ENCODE measurements at places on chromosomes 12 and 14.
A peak's percentile ranks its signal among the peaks of the same experiment; 100 is the strongest.

DNA sequence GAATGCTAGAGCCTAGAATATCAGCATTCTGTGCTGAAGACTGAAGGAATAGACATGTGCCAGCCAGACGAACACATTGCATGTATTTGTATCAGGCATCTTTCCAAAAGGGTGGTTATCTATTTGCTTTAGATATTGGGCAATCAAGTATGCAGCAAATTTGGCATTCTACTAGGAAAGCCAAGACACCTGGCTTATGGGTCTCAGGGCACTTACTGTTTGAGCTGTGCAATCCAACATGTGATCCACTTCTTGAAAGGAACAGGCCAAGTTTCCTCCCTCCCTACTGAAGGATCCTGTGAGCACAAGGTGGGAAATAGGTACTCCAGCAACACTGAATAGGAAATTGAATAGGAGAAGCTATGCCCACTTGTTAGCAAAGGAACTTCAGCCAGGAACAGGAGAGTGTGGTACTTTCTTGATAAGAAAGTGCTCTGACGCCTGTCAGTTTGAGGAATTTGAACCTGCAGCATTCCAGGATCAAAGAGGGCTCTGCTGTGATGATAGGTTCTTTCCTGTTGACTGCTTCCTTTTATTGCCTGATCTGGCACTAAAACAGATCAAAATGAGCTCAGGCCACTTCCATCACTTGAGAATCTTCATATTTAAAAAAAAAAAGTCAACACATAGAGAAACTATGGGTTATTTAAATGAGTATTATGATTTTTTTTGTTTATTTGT, 20.6 kb downstream of the OR6S1 start:
- no peak for DNase-seq

DNA sequence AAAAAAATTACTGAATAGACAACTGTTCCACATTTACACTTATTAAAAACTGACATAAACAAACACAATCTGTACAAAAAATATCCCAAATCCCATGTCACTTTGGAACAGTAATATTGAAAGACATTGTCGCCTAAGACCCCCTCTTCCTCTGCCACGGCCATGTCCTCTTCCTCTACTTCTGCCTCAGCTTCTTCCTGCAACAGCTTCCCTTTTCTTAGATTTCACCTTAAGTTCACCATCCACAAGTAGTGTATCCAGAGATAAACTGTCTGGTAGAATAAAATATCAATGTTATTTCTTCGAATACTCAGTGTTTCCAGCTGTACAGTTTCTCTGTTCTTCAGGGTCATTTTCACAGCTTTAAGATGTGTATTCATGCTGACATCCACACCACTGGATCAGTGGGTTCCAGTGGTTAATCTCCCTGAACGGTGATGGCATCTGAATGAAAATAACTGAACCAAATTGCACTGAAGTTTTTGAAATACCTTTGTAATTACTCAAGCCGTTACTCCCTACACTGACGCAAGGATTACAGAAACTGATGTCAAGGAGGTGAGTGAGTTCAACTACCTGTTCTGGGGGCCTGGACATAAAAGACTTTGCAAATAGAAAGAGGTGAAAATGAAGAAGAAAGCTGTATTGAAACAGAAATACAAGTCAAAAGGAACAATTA, 208.5 kb downstream of the C12orf50 start:
- DNase-seq = no peak

DNA sequence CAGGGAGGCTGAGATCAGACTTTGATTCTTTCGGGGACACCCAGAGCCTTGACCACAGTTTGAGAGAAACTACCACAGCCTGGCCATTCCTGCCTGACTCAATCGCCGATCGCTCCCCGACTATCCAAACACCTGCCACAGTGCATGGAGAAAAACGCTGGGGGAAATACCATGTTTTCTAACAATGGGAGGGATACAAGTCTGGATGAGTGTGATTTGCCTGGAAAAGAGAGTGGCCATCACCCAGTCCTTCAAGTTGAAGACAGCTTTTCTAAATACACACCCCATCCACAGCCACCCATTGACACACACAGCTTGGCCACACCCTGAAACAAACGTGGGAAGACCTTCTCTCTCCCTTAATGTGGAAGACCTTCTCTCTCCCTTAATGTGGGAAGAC, 6.7 kb upstream of the VASH1 start:
- no peak for DNase-seq

DNA sequence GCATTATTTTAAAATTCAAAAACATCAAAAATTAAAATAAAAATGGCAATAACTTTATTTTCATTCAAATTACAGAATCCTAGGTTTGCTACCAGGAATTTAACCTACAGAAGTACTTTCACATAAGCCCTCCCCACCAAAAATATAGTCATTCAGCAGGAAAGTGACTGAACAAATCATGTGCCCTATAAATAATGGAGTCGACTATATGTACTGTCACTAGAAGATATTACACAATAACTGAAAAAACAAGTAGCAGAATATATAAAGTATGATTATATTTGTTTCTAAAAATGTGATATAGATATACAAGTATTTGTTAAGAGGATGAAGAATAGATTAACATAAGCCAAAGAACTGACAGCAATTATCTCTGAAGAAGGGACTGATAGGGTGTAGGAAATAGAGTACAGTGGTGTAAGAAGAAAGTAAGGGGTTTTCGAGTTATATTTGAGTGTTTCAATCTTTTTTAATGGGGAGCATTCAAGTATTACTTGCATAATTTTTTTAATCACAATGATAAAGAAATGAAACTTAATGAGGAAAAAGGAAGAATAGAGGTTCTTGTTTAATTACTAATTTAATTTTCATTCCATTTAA, 7.9 kb downstream of the C2CD5 start:
- DNase-seq = no peak

GRCh38 chr12:88896958-88897357, 316.7 kb upstream of the KITLG start:
- no peak for DNase-seq

GRCh38 chr12:131177599-131177998, 223.9 kb downstream of the ADGRD1 start:
- DNase-seq = no peak

- no peak for DNase-seq
Measured at GRCh38 chr12:118611295-118611694, 234.9 kb downstream of the SUDS3 start.

GRCh38 chr14:68916358-68916941, 62.7 kb downstream of the ACTN1 start:
- no peak for DNase-seq

- DNase-seq = no peak
Measured at GRCh38 chr14:105166571-105167302, 1.8 kb downstream of the JAG2 start.

- DNase-seq = no peak
Measured at GRCh38 chr14:74238974-74239847, at the start of gene VSX2. TSS of gene VSX2 (plus strand) at chr14:74239449. CDS start at chr14:74239562, 113 bp downstream.

DNA sequence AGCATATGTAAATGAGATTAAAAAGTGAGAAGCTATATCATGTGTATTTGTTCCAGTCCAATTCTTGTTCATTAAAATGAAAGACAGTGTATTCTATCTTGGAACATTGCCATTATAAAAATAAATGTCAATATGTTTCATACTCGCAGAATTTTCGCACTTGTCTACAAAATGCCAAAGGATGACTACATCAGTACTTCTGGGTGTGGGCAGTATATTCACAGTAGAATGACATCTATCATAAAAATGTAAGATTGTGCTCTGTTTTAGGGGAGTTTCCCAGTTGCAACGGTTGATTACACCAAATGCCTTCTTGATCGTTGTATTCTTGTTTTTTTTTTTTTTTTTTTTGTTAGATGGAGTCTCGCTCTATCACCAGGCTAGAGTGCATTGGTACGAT, 292.3 kb upstream of the E2F7 start:
- no peak for DNase-seq

DNA sequence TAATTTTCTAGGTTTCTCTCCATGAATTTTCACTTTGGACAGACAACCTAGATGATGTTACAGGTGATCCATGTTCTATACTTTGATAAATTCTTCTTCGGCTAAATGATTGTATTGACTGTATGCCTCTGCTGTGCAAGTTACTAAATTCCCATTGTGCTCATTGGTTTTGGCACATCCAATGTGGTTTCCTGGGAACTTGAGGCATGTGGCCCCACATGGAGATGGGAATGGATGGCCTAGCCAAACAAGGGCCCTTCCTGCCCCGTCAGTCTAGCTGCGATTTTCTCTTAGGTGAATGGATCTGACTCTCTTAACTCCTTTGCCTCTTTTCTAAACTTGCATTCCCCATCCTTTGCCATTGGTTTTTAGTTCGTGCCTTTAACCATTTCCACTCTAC, 186.2 kb downstream of the PELI2 start:
- no peak for DNase-seq

DNA sequence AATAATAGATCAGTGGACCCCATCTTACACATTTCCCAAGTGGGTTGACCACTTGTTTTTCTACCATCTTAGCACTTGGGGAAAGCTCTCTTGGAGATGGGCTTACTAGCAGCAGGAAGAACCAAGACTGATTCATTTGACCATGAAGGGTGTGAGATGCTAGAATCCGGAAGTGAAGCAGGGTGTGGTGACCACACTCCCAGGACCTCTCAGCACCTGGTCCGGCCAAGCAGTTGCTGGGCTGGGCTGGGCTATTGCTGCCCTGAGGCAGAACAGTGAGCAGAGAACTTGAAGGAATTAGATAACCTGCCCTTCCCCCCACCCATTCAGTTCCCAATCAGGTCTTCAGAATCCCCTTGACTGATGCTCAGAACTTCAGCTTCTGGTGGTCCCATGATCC, 24.4 kb downstream of the ADCY6 start:
- no peak for DNase-seq

- no peak for DNase-seq
Measured at GRCh38 chr14:90560558-90560957, 163.7 kb downstream of the CALM1 start.

- DNase-seq = no peak
Measured at GRCh38 chr12:78156751-78157150, 326.1 kb downstream of the NAV3 start.

GRCh38 chr14:84532016-84532415, 997.9 kb upstream of the FLRT2 start:
- no peak for DNase-seq

DNA sequence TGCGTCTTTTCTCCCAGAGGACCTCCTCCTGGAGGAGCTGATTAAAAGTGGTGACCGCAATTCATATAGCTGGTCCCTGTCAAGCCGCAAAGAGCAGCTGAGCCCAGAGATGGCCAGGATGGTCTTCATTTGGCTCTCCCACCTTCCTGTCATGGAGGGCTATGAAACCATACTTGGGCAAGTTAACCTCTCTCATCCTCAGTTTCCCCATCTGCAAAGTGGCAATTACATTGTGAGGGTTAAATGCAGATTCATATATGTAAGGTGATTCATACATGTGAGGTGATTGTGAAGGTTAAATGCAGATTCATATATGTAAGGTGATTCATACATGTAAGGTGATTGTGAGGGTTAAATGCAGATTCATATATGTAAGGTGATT, 3.6 kb upstream of the TESC start:
- DNase-seq = no peak

DNA sequence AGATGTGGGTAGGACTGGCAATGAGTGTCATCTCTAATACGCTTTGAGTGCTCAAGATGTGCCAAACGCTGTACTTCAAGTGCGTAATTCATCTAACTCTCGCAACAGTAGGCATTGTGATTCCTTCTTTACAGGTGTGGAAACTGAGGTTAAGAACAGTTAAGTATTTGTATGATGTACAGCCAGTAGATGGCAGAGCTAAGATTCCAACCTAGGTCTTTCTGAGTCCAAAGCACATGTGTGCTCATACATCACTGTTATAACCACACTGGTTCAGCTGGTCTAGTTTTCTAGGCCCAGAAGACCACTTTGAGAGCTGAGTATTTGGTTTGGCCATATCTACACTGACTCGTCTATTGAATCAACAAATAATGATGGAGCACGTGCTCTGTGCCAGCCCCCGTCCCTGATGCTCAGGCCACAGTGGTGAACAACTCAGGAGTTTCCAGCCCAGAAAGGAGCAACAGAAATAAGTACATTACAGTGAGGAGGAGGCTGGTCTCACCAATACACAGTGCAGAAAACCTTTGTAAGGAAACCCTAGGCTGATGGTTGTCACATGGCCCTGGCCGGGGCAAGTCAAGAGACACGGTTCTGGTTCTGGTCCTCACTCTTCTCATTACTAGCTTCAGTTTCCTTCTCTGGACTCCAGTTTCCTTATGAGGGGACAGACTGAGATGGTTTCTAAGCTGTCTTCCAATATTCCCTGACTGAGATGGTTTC, 69.3 kb upstream of the SCN8A start:
- no peak for DNase-seq

DNA sequence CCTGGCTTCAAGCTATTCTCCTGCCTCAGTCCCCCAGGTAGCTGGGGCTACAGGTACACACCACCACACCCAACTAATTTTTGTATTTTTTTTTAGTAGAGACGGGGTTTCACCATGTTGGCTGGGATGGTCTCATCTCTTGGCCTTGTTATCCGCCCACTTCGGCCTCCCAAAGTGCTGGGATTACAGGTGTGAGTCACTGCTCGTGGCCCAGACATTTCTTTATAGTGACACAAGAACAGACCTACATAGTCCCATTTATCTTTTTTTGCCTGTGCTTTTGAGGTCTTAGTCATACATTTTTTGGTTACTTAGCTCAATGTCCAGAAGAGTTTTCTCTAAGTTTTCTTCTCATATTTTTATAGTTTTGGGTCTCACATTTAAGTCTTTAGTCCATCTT, 247.4 kb downstream of the SYT10 start:
- DNase-seq = no peak

GRCh38 chr12:108839018-108839889, 18.1 kb downstream of the SSH1 start:
- no peak for DNase-seq

DNA sequence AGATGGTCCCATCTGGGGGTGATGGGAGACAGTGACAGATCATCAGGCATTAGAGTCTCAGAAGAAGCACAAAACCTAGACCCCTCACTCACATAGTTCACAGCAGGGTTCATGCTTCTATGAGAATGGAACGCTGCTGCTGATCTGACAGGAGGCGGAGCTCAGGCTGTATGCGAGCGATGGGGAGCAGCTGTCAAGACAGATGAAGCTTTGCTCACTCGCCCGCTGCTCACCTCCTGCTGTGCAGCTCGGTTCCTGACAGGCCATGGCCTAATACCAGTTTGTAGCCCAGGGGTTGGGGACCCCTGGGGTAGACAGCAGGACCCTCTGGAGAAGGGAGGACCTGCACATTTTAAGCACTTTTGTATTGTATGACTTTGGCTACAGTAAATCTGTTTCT, 111.2 kb downstream of the LGMN start:
- DNase-seq = no peak

GRCh38 chr14:79551523-79551922, 659.8 kb downstream of the DIO2 start:
- DNase-seq = no peak

DNA sequence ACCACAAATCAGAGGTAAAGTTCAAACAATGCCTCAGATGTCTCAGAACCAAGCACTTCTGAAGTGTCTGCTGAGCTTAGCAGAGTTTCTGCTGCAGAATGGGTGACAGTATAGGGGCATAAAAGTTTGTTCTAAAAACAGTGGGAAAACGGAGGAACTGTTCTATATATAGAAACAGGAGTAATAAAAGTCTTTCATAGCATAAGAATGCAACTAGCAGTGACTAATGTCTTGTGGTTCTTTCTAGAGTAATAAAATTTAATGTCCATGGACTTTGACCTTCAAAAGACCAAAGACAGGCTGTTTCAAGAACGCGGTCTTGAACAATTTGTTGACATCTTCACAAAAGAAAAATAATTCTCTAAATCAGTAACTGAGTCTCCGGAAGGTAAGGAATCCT, 107.5 kb upstream of the FAR2 start:
- DNase-seq = no peak

GRCh38 chr12:59636945-59637691, 41.3 kb downstream of the SLC16A7 start:
- DNase-seq = no peak

GRCh38 chr12:93784339-93785086, 107.3 kb downstream of the CRADD start:
- peak; percentile 36 for DNase-seq

Data from activated T-cell treated with anti-CD3 and anti-CD28 coated beads, Interleukin-2, amount 50 U/mL, for 24 hours (primary cell).